ENCODE measurements at places on chromosomes 1 and 21. TPM values are rescaled to one million over a fixed set of nuclear protein-coding genes. Genes with fewer than 3 reads are reported as not detected.

Gene CASQ1
- not detected for total RNA-seq

Gene TMEM82
- not detected for total RNA-seq

Gene MTF2
- 17.9 TPM for total RNA-seq

Gene RNPC3
- total RNA-seq: 23.8 TPM

Gene CD84
- total RNA-seq: 2.5 TPM

DNA sequence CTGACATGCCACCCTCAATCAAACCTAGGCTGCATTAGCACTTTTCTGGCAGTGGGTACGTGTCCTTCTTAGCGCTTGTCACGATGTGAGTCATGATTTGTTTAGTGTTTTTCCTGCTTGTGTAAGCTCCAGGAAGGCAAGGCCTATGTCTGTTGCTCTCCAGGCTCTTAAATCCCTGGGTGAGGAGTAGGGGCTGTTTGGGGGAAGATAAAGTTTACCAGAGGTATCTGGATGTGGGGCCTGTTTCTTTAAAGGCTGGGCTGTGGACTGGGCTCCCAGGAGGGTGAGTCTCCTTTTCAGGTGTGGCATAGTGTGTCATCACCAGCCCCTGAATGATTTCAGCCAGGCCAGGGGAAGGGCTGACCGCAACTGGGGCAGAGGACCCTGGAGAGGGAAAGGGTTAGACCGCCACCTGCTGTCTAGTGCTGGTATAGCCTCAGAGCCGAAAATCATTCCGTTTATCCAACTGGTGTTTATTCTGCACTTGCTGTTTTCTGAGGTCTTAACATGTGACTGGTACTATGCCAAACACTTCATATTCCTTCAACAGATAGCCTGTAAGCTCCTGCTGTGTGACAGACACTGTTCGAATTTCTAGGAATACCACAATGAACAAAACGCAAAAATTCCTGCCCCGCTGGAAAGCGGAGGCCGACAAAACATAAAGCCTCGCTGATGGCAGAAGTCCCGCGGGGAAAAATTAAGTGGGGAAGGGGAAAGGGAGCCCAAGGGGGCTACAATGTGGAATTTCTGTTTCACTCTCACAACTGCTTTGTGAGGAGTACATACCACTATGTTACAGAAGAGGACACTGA, 9.7 kb downstream of the SERINC2 start:
- no peak overlapping the region for H3K27ac ChIP-seq
- H3K4me3 ChIP-seq: no peak overlapping the region
- H3K27me3 ChIP-seq: no peaks in the 10 kb centered on the region
- DNase-seq: peak; percentile 79
- H3K36me3 ChIP-seq: no peaks in the 10 kb centered on the region
- peaks cover 14% of the 10 kb centered on the region for H3K4me1 ChIP-seq

- H3K36me3 ChIP-seq: no peaks in the 10 kb centered on the region
- H3K27me3 ChIP-seq: peaks cover 29% of the 10 kb centered on the region
- no peaks in the 10 kb centered on the region for H3K4me1 ChIP-seq
- H3K27ac ChIP-seq: no peak overlapping the region
- no peak overlapping the region for H3K4me3 ChIP-seq
- no peak for DNase-seq
Observed at GRCh38 chr1:47491341-47491753, 53.5 kb downstream of the FOXD2 start.

GRCh38 chr1:159921251-159921650, 4.1 kb downstream of the TAGLN2 start:
- no peaks in the 10 kb centered on the region for H3K27me3 ChIP-seq
- H3K36me3 ChIP-seq: peaks cover 35% of the 10 kb centered on the region
- peaks cover 82% of the 10 kb centered on the region for H3K4me1 ChIP-seq
- H3K4me3 ChIP-seq: peak overlapping the region; percentile 63

DNA sequence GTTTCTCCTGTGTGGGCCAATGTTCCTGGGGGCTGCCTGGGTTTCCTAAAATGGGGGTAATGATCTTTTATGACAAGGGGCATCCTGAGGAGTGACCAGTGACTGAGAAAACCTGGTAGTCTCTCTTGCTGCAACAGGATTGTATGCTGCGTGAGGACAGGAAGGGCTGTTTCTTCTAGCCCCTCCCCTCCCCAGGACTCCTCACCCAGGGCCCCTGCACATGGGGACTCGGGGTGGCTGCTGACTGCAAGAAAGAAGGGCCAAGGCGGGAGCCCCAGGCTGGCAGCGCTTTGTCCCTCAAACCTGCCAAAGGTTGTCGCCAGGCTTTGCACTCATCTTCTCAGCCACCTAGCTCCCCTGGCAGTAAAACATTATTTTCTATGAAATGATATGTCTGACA, 442.4 kb downstream of the CAMTA1 start:
- peaks cover 20% of the 10 kb centered on the region for H3K27me3 ChIP-seq
- no peak overlapping the region for H3K4me3 ChIP-seq
- no peaks in the 10 kb centered on the region for H3K4me1 ChIP-seq
- H3K36me3 ChIP-seq: no peaks in the 10 kb centered on the region
- no peak overlapping the region for H3K27ac ChIP-seq

DNA sequence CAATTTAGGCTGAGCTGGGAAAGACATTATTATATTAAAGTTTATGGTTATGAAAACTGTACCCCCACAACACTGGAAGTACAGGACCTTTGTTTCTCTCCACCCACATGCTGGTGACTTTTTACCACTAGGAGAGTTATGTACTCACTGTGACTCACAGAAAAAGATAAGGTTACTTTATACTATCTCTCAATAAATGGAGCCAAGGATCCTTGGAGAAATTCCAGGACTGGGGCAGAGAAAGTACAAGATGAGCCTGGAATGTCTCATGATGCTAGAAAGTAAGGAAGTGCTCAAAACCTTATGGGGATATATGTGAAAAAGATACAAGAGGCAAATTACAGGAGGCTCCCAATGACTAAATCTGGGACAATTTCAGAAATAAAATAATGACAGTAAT, 63.9 kb upstream of the C1orf105 start:
- no peak overlapping the region for H3K27ac ChIP-seq
- no peaks in the 10 kb centered on the region for H3K27me3 ChIP-seq
- DNase-seq: no peak
- H3K4me1 ChIP-seq: peaks cover 47% of the 10 kb centered on the region

DNA sequence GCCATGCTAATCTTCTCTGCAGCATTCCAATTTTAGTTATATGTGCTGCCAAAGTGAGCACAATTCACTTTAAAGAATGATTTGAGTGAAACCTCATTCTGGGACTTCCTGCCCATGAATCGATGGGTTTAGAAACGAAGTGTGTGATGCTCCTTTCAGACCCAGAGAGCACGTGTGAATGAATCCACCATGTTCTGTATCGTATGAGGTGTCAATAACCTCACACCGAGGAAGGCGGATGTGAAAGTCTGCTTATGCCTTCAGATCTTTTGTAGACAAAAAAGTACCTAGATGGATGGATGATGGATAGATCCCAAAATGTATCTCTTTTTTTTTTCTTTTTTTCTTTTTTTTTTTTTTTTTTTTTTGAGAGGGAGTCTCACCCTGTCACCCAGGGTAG, 13.8 kb downstream of the UBASH3A start:
- no peak overlapping the region for H3K27ac ChIP-seq
- no peaks in the 10 kb centered on the region for H3K36me3 ChIP-seq
- H3K4me1 ChIP-seq: no peaks in the 10 kb centered on the region

- no peaks in the 10 kb centered on the region for H3K27me3 ChIP-seq
- no peak overlapping the region for H3K27ac ChIP-seq
- no peaks in the 10 kb centered on the region for H3K36me3 ChIP-seq
- no peak for DNase-seq
- H3K4me1 ChIP-seq: peaks cover 17% of the 10 kb centered on the region
Observed at GRCh38 chr1:50701706-50702317, 258.3 kb downstream of the FAF1 start.

DNA sequence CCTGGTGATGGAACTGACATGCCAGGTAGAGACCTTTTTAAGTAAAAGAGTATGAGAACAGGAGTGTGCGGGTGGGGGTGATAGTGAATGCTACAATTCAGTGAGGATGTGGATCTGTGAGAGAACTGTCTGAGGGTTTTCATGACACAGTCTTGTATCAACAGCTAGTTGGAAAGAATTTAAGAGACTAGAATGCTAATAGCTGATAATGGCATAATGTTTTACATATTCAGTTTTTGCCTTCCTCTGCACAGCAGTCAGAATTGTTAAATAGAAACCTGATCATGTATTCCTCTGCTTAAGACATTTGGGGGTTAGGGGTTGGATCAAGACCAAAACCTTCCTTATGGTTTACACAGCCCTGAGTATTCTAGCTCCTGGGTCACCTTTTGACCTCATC, 152.8 kb upstream of the ZRANB2 start:
- H3K36me3 ChIP-seq: no peaks in the 10 kb centered on the region
- DNase-seq: no peak
- H3K4me1 ChIP-seq: no peaks in the 10 kb centered on the region
- no peak overlapping the region for H3K4me3 ChIP-seq
- no peaks in the 10 kb centered on the region for H3K27me3 ChIP-seq
- no peak overlapping the region for H3K27ac ChIP-seq

- H3K27ac ChIP-seq: no peak overlapping the region
- H3K36me3 ChIP-seq: no peaks in the 10 kb centered on the region
- H3K4me1 ChIP-seq: no peaks in the 10 kb centered on the region
- no peak overlapping the region for H3K4me3 ChIP-seq
- DNase-seq: no peak
Observed at GRCh38 chr1:79373481-79374125, 367.1 kb upstream of the ADGRL4 start.

GRCh38 chr1:168774241-168774640, 45.2 kb upstream of the DPT start:
- H3K4me1 ChIP-seq: no peaks in the 10 kb centered on the region
- no peak overlapping the region for H3K27ac ChIP-seq
- no peak overlapping the region for H3K4me3 ChIP-seq
- no peak for DNase-seq

DNA sequence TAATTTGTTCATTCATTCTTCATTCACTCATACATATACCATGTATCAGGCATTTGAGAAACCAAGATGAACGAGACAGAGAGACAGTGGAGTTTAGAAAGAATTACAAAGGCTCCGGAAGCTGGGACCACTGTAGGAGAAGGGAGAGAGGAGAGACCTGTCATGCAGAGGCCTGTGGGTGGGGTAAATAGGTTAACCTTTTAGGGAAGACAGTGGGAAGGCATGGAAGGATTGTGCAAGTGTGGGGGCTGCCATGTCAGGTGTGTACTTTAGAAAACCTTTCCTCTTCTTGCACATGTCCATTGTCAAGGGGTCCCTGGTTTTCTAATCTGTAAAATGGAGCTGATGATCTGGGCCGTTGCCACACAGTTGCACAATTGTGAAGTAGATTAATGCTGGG, 44.2 kb upstream of the POU3F1 start:
- peaks cover 20% of the 10 kb centered on the region for H3K27me3 ChIP-seq
- H3K4me3 ChIP-seq: no peak overlapping the region
- peaks cover 7% of the 10 kb centered on the region for H3K4me1 ChIP-seq
- DNase-seq: no peak
- no peaks in the 10 kb centered on the region for H3K36me3 ChIP-seq

- no peaks in the 10 kb centered on the region for H3K4me1 ChIP-seq
- DNase-seq: no peak
- H3K27ac ChIP-seq: no peak overlapping the region
- H3K27me3 ChIP-seq: no peaks in the 10 kb centered on the region
Observed at GRCh38 chr1:213369465-213369864, 318.4 kb downstream of the RPS6KC1 start.

DNA sequence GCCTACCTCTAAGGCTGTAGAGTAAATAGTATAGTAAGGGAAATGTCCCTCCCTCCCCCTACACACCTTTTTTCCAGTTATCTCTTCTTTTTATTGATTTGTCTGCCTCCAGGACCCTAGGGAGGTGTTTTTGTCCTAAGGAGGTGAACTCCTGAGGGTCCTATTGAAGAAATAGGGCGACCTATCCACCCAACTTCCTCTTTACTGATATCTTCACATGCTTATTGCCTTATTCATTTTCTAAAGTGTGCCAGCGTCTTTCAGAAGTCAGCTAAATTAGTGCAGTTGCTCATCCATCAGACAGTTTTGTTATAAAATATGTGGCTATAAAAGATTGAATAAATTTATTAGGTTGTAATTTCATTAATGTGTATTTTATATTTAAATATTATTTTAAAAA, 5.9 kb downstream of the BACH1 start:
- no peak for DNase-seq
- peaks cover 73% of the 10 kb centered on the region for H3K4me1 ChIP-seq
- no peaks in the 10 kb centered on the region for H3K36me3 ChIP-seq
- no peaks in the 10 kb centered on the region for H3K27me3 ChIP-seq
- H3K4me3 ChIP-seq: no peak overlapping the region

DNA sequence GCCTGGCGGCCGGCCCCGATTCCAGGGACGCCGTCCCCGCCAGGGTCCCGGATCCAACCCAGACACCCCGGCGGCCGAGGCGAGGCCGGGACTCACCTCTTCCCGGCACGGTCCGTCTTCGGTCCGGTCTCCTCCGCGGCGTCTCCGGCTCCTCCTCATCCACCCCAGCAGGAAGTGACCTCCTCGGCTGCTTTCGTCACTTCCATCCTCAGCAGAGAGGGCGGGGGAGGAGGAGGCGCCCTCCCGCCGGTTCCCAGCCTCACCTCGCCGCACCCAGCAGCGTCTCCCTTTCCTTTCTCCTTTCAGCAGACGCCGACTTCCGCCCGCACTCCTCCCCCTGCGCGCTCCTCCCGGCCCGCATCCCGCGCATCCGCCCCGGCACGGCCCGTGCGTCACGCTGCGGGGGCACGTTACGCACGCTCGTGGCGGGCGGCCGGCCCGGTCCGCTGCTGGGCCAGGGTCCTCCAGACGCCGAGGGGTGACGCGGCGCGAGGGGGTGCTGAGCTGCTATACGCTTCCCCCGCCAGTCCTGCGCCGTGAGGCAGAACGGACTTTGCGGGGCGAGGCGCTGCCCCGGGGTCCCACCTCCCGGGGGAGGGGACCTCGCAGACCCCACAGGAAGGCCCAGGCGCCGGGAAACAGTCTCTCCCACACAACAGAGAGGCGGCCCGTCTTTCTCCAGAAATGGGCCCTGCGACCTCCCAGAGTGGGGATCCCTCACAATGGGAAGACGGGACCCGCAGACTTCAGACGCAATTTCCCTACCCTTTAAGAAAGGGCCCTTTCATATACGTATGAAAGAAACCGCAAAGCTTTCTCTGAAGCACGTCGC, at the start of gene ETV3:
Gene ETV3 (minus strand): TSS at position 176 of the 832 bp plus-strand sequence. CDS start 2,043 bp downstream, outside the sequence.
- H3K27ac ChIP-seq: peak within 1 kb of the TSS; percentile 95
- H3K4me1 ChIP-seq: peaks cover 72% of the 10 kb centered on the region
- peak within 1 kb of the TSS; percentile 93 for H3K4me3 ChIP-seq
- peak; percentile 94 for DNase-seq
